ENCODE measurements at places on chromosomes 5 and 9.

DNA sequence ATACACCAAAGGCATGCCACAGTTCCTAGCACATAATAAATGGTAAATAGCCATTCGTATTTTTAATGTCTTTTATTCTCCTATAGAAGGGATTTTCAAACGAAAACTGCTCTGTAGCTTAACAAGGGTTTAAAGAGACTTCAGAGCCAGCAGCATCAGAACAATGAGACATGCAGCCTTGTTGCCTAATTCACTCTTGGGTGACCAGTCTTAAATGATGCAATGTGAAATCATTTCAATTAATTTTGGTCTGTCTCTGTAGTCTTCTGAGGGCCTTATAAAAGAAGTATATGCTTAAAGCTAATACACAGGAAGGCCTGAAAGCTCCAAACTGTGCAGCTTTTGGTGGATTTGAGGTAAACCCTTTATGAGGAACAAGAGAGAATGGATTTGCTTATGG is 888.8 kb upstream of the WWC1 start:
- no peak for DNase-seq

GRCh38 chr5:98933445-98934072 is 4.8 kb upstream of the CHD1 start:
- DNase-seq, result peak; percentile 46

GRCh38 chr9:131402738-131403492 is 9.0 kb downstream of the PRRC2B start:
- DNase-seq, result no peak

DNA sequence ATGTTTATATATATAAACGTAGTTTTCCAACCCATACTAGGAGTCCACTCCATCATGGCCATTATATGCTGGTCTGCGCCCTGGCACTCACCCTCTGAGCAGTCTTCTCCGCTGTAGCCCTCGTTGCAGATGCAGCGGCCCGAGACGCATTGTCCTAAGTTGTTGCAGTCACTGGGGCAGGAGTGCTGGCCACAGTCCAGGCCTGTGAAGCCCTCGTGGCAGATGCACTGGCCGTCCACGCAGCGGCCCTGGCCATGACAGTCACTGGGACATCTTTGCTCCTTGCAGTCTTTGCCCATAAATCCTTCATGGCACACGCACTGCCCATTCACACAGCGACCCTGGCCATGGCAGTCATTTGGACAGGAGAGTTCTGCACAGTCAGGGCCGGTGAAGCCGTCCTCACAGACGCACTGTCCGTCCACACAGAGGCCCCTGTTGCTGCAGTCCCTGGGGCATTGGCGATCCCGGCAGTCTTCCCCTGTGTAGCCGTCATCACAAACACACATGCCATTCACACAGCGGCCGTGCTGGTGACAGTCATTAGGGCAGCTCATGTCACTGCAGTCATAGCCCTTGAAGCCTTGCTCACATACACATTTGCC is 32.1 kb downstream of the TNC start:
- no peak for DNase-seq

Measured in activated CD4-positive, alpha-beta T cell treated with anti-CD3 and anti-CD28 coated beads, Interleukin-2, amount 50 U/mL, for 16 hours (primary cell).